CD8-positive, alpha-beta memory T cell (primary cell): ENCODE measurements at places on chromosomes 4 and X.

DNA sequence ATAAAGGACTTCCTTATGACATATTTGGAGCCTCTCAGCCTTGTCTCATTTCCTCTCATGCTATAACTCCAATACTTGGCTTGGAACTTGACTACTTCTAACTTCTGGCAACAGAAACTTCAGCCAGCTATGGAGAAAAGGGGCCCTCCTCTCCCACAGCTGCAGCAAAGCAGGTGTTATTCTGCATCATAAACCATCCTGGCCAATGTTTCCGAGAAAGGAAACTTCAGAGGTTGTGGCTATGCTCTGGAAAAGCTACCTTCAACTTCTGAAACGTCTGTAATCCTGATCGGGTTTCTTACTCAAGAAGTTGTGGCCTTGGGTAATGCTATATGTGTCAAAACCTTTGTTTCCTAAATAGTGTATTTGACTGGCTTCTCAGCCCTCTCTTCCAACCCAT lies 109.5 kb upstream of the CDX4 start:
- DNase-seq, result no peak

DNA sequence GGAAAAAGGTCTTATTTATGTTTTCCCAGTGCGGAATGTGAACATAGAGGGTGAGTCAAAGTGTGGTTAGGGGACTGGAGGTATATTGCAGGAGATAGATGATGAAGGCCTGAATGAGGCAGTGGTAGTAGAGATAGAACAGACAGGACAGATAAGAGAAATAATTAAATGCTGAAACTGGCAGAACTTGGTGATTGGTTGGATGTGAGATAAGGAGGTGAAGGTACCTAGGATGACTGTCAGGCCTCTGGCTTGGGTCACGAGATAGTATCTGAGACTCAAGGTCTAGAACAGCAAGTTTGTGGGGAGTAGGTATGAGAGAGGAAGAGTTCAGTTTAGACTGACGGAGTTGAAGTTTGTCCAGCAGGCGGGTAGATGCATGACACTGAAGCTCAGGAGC lies 3.5 kb downstream of the MND1 start:
- DNase-seq, result no peak

GRCh38 chr4:93217431-93217830 lies 611.1 kb upstream of the ATOH1 start:
- no peak for DNase-seq

GRCh38 chr4:18735740-18736268 lies 714.2 kb upstream of the LCORL start:
- no peak for DNase-seq

GRCh38 chr4:139558235-139559088 lies 2.4 kb upstream of the SETD7 start:
- no peak for DNase-seq

GRCh38 chr4:168604496-168605373 lies 107.9 kb downstream of the PALLD start:
- no peak for DNase-seq

DNA sequence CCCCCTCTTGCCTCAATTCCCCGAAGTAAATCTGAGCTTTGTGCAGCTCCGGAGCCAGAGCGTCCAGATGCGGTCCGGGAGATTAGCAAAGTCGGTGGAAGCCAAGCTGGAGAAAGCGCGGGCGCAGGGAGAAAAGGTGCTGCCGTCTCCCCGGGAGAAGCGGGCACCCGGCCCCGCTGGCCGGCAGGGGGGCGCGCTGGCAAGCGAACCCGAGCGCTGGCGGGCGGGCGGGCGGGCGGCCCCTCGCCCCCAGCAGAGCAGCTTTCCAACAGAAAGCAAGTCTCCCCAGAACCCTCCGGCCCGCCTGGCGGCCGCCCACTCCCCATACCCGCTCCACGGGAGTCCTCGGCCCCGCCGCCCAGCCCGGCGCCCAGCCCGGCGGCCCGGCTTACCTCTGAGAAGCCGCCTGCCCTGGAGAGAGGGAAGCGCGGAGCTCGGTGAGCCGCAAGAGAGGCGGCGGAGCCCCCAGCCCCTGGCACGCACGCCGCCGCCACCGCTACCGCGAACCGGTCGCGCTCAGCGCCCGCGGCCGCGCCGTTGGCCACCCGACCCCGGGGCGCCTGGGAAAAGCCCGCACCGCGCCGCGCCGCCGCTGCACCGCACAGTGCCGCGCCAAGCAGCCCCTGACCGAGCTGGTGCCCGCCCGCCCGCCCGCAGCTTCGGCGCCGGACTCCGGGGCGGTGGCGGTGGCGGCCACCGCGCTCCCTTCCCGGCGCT lies 529 bp upstream of the CITED1 start:
- no peak for DNase-seq
